ENCODE measurements at places on chromosomes 13 and 19.
A peak's percentile ranks its signal among the peaks of the same experiment; 100 is the strongest.

- no peak for DNase-seq
Observed at GRCh38 chr13:53038993-53039392, 10.4 kb downstream of the OLFM4 start.

DNA sequence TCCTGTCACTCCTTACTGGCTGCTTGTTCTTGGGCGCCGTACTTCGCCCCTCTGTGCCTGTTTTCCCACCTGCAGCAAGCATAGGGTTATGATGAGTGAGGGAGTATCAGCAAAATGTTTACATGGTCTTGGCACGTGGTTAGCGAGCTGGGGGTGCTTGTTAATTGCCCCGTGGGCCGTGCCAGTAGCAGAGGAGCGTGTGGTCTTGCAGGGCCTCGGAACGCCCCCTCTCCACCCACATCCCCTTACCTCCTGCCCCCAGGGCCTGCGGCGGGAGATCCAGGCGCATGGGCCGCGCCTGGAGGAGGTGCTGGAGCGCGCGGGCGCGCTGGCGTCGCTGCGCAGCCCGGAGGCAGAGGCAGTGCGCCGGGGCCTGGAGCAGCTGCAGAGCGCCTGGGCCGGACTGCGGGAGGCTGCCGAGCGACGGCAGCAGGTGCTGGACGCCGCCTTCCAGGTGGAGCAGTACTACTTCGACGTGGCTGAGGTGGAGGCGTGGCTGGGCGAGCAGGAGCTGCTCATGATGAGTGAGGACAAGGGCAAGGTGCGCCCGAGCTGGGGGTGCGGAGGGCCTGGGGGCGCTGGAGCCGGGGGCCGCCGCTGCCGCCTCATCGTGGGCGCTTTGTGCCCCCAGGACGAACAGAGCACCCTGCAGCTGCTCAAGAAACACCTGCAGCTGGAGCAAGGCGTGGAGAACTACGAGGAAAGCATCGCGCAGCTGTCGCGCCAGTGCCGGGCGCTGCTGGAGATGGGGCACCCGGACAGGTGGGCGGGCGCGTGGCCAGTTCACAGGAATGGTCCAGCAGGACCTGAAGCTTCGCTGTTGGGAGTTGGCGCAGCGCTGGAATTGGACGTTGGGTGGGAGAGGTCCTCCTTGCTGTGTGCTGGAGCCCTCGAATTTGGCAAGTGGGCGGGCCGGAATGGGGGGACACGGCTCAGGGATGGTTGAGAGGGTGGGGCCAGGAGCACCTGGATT, 22.5 kb upstream of the SHKBP1 start:
- peak; percentile 75 for DNase-seq

DNA sequence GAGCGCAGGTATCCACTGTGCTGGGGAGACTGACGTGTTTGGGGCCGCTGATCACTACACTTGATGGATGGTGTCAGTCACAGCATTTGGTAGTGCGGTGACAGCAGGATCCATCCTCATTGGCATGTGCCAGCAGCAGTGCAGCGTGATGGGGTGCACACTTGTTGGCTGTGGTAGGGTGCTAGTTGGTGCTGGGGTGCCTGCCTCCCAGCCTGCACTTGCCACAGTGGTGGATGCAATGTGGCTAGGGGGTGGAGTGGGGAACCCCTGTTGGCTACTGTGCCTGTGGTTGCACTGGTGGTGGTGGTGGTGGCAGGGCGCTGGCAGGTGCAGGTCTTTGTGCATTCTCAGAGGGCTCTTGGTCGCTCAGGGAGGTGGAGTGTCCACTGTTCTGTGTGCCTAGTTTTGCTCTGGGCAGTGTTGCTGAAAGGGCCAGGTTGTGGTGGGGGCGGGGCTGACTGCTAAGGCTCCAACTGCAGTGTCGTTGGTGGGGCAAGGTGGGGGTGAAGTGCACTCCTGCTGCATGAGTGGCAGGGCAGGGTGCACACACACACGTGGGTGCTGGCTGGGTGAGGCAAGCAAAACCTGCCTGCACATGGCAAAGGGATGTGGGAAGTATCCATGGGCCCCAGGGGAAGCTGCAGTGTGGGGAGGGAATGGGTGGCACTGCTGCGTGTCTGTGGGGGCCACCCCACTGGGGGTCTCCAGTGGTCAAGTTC, 84.8 kb downstream of the ZMYM2 start:
- no peak for DNase-seq

GRCh38 chr13:109427148-109427547, 359.2 kb downstream of the IRS2 start:
- DNase-seq: no peak

GRCh38 chr13:83691966-83692365, 190.3 kb downstream of the SLITRK1 start:
- no peak for DNase-seq

- DNase-seq: no peak
Observed at GRCh38 chr19:38848299-38849146, 1.3 kb downstream of the HNRNPL start.

DNA sequence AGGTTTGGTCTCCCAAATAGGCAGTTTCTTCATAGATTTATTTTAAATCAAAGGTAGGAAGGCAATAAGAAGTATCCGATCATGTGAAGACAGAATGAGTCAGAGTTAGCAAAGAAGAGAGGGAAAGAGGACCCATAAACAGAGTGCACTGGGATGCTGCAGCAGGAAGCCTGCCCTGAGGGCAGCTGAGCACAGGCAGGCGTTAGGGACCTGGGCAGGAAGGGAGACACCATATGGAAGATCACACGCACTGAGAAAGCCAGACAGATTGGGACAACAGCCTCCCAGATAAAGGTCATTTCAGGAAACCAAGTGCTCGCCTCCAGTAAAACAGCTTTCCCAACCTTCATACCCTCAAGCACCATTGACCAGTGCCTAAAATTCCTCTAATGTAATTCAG, 598.0 kb downstream of the EFNB2 start:
- no peak for DNase-seq

- DNase-seq: no peak
Observed at GRCh38 chr13:30479154-30479882, 13.6 kb upstream of the HMGB1 start.

GRCh38 chr13:109655206-109655600, 131.2 kb downstream of the IRS2 start:
- no peak for DNase-seq

Measured in RPMI8226 (cell line).